ENCODE measurements at places on chromosomes 3 and 15.

DNA sequence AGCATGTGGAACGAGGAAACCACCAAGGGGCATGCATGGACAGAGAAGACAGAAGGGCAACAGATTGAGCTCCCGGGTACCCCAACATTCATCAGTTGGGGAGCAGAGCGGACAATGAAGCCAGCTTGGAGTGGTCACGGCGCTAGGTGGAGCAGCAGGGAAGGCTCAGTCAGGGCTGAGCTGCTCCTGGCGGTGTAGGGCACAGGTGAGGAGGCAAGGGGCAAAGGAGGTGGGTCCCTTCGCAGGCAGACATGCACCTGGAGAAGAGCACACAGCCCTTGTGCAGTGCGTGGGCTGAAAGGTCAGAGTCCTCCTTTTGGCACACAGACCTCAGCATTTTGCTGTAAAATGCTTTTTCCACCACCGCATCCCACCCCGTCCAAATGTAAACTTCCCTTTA is 90.0 kb upstream of the SLC6A6 start:
- DNase-seq = no peak

- DNase-seq = no peak
Measured at GRCh38 chr3:105802118-105802706, 66.6 kb downstream of the CBLB start.

- no peak for DNase-seq
Measured at GRCh38 chr3:187742351-187743171, 2.7 kb downstream of the BCL6 start.

DNA sequence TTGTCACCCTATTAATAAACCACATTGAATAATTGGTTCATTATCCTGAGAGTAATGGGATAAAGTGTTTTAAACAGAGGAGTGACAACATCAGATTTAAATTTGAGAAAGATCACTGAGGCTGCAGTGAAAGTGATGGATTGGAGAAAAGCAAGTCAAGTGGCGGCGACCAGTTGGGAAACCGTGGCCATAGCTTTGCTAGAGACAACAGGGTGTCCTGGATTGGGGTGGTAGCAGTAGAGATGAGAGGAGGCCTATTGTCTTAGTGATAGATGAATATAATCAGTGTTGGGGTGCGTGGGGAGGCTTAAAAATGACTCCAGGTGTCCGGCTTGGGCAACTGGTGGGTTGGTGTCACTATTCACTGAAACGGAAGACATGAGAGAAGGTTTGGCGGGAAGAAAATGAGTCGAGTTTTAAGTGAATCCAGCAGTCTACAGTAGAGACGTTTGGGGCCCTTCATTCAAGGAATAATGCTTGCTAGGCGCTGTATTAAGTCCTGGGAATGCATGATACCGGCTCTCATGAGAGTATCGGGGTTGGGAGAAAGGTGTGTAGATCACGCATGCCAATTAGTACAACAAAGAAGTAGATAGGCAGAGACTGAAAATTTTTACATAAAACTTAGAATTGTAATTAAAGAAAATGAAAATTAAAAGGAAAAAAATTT is 819 bp downstream of the NEK4 start:
- no peak for DNase-seq

- no peak for DNase-seq
Measured at GRCh38 chr15:82802497-82802896, 3.4 kb downstream of the FSD2 start.
